ENCODE measurements at places on chromosomes 1 and 21.
A peak's percentile ranks its signal among the peaks of the same experiment; 100 is the strongest.

- DNase-seq, result no peak
These were observed 128.0 kb downstream of the ADAMTS1 start for GRCh38 chr21:26717146-26717739.

- DNase-seq, result no peak
These were observed 16.3 kb upstream of the ACKR1 start for GRCh38 chr1:159188375-159188788.

- peak; percentile 50 for DNase-seq
These were observed 21.6 kb upstream of the BCL10 start for GRCh38 chr1:85297855-85298629.

DNA sequence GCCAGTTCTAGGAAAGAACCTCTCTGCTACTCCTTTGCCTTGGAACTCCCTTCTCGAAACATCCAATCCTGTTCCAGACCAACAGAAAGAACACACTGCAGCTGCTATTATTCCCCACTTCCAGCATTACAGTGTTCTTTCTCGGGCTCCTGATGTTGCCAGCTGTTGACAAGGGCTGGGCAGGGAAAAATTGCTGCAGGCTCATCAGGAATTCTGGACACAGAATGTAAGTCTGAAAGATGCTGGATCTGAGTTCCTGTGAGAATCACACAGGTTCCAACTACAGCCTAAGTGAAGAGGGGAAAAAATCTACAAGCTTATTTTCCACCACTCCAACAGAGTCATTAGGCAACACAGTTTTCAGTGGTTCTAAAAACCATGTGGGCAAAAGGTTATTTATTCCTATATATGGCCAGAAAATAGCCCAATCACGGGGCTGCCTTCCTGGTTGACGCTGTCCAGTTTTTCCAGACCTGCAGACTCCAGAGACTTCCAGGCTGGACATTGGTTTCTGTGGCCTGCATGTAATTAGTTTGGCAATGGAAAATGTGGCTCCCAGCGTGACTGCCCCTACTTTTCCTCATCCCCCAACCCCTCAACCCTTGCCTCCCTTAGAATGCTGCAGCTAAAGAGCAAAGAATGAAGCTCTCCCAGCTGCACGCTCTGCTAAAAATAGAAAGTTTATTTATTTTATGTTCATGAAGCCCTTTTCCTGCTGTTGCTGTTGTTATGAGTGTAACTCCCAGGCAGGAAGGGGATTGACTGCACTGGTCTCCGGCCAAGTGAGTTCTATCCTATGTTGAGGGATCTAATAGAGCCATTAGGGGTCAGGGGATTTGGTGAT is 8.3 kb upstream of the KIAA0040 start:
- no peak for DNase-seq

- no peak for DNase-seq
These were observed 132.9 kb upstream of the WNT4 start for GRCh38 chr1:22275626-22276395.

GRCh38 chr1:29094433-29094832 is 29.3 kb downstream of the TMEM200B start:
- no peak for DNase-seq

- no peak for DNase-seq
These were observed 17.9 kb downstream of the STK40 start for GRCh38 chr1:36367798-36368197.

Measured in stimulated activated CD4-positive, alpha-beta T cell treated with anti-CD3 and anti-CD28 coated beads, TNF-alpha, amount 100 ng/mL, for 4 hours (primary cell).